ENCODE measurements at places on chromosomes 3 and 15.

DNA sequence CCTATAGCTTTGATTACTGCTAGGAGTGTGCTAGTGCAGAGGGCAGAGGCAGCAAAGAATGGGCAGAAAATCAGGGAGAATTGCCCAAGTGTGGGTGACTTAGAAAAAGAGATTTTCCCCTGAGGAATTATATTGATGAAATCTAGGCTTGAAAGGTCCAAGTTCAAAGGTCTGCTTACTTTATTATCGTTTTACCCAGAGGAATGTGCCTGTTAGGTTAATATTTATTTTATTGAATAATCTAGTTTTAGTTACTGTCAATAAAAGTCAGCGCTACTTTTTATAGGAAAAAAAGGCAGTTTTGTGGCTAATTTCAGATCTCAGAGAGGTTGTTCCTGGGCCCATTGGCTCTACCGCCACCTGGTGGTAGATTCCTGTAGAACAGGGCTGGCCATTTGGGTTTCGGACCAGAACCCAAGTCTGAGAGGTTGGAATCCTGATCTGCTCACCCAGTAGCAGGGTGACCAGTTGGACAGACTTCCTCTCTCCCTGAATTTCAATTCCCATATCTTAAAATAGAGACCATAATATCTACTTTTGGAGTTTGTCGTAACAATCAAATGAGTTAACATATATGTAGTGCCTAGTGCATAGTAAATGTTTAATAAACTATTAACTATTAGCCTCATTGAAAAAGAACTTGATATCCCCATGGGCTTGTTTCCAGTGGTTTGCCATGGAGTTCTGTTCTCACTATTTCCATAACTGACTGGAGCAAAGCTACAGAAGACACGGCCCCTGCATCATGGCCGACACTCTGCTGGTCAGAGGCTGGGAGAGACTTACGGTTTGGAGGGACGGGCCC, 62.7 kb upstream of the ZNF148 start:
- DNase-seq = peak; percentile 60

DNA sequence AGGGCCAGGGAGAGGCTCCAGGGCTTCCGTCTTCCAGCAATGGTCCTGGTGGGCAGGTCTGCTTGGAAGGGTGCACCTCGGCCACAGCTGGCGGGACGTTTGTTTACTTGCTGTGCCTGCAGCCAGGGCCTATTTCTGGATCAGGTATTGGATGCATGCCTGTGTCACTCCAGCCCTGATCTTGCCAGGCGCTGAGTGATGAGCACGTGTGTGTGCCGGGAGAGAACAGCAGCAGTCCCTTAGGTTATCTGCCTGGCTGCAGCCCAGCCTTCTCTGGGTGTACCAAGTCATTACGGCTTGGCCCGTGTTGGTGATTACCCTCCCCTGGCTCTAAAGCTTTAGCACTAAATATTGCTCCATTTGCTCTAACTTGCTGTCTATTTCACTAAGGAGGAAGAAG, 14.9 kb downstream of the CCDC32 start:
- no peak for DNase-seq

GRCh38 chr3:58090351-58090750, 82.1 kb downstream of the FLNB start:
- DNase-seq = no peak

DNA sequence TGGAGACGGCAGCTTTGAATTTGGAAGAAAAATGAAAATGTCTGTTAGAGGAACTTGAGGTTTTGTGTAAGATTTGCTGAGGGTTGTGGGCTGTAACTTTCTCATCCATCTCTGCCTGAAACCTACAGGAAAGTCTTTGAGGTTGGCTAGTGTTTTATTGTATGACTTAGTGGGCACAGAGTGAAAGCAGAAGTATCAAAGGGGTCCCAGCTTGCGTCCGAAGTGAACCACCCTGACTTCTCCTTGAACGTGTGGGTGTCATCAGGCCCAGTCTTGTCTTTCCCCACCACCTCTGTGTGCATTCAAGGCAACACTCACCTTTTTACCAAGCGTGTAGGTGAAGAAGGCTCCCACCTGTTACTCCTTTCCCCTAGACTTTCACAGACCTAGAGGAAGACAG, 682.1 kb upstream of the CFAP20DC start:
- no peak for DNase-seq

DNA sequence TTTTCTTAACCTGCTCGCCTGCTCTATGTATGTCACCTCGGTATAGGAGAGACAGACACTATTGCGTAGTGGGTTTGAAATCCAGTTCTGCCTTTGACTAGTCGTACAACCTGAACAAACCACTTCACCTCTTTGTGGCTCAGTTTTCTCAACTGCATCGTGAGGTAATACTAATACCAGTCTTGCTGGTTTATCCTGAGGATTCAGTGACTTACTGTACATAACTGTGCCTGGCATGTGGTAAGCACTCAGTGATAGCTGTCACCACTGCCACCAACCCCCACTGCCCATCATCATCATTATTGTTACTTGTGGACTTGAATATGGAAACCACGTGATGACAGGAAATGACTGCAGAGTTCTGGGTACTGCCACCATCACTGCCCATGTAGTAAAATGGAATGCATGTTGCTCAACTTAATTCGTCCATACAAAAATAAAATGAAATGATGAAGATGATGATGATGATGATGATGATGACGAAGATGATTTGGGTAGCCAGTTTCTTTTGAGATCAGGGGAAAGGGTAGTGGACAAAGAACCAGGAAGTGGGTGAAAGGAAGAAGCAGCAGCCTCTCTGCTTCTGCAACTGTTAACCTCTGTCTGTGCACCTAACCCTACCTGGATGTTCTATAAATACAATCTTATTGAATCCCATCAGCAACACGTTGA, 228.1 kb downstream of the FEZF2 start:
- no peak for DNase-seq

DNA sequence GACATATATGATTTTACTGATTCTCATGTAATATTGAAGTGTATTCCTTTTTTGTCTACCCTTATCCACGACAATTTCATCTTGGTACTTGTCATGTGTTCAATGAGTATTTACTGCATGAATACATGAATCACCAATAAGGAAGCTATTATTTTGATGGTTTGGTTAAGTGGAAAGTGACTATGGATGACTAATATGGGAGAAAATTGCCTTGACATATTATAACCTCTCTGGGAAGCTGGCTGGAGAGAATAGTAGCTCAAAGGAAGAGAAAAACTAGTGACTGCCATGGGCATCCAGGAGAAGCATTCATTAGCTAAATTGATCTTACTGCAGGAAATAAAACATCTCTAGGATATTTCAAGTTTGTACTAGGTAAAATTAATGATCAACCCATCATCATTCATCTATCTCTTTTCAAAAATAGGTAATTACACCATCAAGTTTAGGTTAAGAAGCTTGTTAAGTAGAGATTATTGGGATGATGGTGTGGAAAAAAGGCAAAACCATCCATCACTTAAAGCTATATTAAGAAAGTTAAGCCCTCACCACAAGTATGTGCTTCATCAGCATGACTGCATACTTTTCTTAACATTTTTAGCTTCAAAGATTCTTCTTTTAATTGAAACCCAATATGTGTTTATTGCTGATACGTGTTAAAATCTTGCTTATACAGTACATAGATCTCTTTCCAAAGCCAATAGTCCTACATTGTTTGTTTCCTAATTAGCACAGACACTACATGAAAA, 455.2 kb upstream of the ARPP21 start:
- DNase-seq = no peak

DNA sequence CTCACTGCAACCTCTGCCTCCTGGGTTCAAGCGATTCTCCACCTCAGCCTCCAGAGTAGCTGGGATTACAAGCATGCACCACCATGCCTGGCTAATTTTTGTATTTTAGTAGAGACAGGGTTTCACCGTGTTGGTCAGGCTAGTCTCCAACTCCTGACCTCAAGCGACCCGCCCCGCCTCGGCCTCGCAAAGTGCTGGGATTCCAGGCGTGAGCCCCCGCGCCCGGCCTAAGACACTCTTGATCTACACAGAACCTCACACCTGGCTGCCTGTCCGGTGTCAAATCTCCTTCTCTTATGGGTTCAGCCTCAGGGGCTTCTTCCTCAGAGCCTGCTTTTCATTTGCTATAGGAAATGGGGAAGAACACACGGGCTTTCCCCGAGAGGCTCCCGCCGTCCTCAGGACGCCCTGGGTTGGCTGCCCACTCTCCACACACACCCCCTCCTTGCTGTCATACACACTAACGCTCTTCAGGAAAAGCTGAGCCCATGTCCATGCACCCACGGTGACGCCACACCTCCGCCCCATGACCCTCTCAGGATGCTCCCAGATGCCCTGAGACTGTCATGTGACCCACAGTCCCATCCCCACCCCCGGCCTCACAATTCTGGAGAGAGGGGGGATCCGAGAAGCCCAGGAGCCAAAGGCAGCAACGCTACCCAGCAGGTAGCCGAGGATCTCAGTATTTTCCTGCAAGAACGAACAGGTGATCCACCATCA, 10.4 kb downstream of the TMEM44 start:
- no peak for DNase-seq

DNA sequence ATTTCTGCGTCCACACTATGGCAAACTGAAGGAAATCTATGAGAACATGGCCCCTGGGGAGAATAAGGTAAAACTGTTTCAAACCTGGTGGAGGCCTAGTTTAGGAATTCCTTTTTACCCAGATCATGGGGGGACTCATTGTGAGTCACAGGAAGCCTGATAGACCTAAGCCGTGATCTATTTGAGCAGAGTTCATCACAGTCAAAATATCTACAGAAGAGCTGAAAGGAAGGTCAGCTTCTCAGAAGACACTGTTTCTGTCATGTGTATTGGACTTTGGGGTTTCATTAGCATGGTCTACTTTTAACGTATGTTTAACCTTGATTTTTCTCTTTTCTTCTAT, 1.3 kb downstream of the PSMD2 start:
- DNase-seq = no peak

DNA sequence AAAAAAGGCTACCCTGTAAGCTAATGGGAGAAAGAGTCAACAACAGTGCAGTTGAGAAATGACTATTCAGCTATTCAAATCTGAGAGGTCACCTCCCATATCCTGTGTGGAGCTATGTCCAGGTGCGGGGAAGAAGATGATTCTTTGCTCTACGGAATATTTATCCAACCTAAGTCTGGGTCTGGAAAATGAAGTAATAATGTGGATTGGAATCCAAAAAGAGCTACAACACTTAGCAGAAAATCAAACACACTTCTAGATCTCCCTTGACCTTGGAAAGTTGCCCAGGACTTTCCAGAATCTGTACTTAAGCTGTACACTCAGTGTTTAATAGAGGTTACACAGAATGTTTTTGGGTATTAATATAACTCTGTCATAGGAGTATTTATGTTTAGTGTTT, 251.9 kb downstream of the NAALADL2 start:
- no peak for DNase-seq

DNA sequence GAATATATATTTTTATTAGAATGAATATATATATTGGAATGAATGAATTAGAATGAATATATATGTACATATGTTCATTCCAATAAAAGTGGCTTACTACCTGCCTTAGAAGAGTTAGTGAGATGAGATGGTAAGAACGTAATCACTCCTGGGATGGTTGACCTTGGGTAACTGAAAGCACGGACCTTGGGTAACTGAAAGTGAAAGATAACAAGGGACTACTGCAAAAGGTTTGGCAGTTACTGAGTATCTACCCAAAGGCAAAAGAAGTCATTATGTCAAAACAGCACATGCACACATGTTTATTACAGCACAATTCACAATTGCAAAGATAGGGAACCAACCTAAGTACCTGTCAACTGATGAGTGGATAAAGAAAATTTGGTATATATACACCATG, 16.5 kb downstream of the ARNT2 start:
- DNase-seq = no peak

DNA sequence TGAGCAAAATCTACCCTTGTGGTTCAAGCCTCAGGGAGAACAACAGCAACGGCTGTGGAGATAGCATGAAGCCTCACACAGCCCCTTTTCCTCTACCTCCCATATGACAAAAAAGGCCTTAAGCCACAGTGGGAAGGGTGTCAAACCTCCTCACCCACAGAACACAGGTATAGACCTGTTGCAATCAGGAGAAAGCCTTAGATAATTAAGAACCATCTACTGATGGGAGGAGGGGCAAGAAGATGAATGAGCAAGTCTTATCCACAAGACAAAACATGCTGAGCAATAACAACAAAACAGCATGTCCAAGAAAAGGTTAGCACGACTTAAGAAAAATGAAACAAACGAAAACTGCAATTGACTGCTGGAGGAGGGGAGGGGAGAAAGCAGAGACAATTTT, 272.9 kb upstream of the BCHE start:
- DNase-seq = no peak

- no peak for DNase-seq
Observed at GRCh38 chr15:57251308-57251707, 125.0 kb upstream of the CGNL1 start.

- DNase-seq = no peak
Observed at GRCh38 chr3:168865022-168865551, 769.4 kb upstream of the GOLIM4 start.

GRCh38 chr3:183307749-183308148, 54.7 kb downstream of the B3GNT5 start:
- DNase-seq = no peak

GRCh38 chr3:106773795-106774194, 603.4 kb upstream of the CCDC54 start:
- DNase-seq = no peak

DNA sequence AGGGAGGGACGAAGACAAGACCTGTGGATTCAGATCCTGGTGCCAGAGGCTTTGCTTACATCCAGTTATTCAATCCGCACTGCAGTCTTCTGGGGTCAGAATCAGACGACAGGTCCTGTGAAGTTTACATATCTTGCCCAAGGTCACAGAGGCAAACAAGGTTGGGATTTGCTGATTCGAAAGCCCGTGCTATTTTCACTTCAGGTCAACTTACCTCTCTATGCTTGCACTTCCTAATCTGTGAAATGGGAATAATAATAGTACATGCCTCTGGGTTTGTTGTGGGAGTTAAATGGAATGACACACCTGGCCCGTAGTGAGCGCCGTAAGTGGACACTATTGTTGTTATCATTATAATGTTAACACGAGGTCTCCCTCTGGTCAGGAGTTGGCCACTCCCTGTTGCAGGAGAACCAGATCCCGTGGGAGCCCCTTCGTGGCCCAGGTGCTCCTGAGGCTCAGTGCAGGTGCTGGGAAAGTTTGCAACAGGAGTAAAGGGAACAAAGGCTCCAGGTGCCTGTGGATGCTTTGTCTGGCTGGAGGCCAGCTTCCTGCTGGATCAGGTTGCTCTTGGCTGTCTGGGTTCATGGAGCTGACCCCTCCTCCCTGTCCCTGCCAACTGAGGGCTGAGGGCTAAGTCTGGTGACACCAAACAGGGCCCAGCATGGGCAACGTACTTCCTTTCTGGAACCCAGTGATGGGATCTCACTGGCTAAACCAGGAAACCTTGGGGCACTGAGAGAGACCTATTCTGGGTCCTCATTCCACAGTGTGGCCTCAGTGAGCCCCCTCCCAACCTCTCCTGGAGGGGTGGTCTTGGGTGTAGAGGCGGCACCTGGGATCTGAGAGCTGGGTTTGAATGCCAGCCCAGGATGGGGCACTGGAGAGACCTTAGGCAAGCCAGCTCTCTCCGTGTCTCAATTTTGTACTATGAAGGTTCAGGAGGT, 40.1 kb upstream of the SEMA4B start:
- DNase-seq = no peak

DNA sequence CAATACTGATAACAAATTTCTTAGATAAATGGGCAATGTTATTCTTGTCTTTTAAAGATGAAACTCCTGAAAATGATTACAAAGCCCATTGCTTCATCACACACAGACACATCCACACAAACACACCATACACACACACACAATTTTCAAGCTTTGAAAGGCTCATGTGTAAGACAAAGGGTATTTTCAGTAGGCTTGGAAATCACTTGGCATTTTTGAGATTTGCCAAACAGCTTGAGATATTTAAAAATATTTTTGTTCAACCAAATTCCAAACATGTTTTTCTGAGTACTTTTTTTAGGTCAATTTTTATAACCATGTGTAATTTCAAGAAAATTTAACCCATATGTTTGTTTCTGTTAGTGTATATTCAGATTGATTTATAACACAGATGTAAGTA, 283.7 kb downstream of the ROBO2 start:
- no peak for DNase-seq
